Activated CD8-positive, alpha-beta memory T cell treated with anti-CD3 and anti-CD28 coated beads for 1 hour (primary cell): ENCODE measurements at places on chromosomes 6 and 20.

GRCh38 chr6:141103246-141103645 lies 1029.5 kb upstream of the GJE1 start:
- DNase-seq, result no peak

DNA sequence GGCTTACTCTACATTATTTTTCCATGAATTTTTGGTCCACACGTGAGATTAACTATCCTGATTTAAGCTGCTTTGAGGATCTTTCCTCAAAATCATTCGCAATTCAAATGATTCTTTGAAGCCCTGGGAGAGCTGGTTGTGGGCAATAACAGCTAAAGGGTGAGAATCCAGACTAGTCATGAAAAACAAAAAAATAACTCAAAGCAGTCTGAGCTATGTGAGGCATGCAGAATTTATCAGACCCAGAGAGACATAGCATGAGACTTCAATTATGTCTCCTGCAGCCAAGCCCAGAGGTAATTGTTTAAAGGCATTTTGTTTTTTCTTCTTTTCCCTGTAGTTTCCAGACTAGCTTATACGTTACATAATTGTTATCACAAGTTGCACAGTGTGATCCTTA lies 517.3 kb upstream of the PTCHD4 start:
- DNase-seq, result no peak

GRCh38 chr6:21587961-21588480 lies 5.5 kb upstream of the SOX4 start:
- peak; percentile 6 for DNase-seq

GRCh38 chr6:120083186-120083585 lies 733.6 kb upstream of the MAN1A1 start:
- no peak for DNase-seq
